ENCODE measurements at places on chromosomes 7 and 10. TPM values are rescaled to one million over a fixed set of nuclear protein-coding genes. Genes with fewer than 3 reads are reported as not detected.
A peak's percentile ranks its signal among the peaks of the same experiment; 100 is the strongest.

- DNase-seq: no peak
Measured at GRCh38 chr10:19638182-19638895, 177.9 kb upstream of the PLXDC2 start.

The EPHA1 gene
- total RNA-seq: 2.4 TPM

DNA sequence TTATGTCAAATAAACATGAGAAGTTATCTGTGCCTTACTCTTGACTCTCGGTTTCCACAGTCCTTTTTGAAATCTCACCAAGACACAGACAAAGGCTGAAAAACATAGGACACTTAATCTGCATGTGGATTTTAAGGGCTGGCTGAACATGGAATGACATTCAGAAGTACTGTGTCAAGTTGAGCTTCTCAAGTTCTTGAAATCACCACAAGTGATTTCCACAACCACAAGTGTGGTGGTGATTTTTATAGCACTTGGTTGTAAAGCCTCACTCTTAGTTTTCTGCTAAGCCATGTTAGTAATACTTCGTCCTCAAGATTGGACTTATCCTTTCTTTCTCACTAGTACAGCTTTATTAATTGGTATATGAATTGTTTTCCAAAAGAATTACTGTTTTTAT is 29.6 kb downstream of the FOXP2 start:
- no peak for DNase-seq

- no peak for DNase-seq
Measured at GRCh38 chr7:126501617-126502016, 751.1 kb downstream of the GRM8 start.

The THSD7A gene
- total RNA-seq: not detected

DNA sequence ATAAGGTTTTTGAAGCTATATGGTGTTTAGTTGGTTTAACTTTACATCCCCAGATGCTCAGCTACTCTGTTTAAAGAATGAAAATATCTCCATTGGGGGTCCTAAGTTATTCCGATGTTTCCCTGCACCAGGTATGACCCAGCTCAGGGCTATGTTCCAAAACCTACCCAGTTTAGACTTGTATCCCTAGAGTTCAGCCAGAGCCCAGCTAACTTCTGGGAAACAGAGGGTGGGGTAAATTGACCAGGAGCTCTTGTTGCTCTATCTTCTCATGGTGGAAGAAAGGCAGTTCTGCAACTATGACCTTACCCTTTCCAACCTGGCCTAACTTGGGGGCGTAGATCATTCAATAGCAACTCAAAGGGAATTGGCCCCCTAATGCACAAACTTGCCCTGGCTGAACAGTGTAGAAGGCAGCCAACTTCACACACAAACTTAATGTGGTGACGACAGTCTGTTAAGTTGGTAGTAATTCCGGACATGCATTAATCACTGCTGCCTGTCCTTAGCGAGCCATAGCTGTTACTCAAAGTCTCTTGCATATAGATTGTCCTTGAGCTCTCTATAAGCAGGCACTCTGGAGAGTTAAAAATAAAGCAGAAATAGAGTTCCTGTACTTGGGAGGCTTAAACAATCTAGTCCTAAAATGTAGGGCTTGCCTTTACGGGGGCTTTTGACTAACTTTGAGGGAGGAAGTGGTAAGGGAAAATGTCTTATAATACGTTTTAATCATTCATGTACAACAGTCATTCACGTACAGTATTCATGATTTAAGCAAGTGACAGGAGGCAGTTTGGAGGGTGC is 5.3 kb upstream of the ZNRF2 start:
- peak; percentile 20 for DNase-seq

GRCh38 chr10:126199221-126199998 is 188.9 kb downstream of the ADAM12 start:
- DNase-seq: no peak

DNA sequence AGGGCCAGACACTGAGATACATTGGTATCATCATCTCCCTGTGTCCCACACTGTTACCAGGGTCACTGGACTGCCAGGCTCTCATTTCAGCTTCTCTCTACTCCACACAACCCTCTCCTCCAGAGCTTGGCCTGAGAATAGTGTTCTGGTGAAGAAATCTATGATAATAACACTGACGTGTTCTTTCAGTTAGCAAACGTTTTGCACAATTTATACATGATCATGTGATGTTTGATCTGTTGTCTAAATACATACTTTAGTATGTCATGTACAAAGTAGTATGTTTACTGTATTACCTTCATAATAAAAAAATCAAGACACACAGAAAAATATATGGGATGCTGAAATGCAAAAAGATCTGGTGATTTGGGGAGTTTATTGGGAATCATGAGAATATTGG is 5.0 kb downstream of the SLC16A9 start:
- no peak for DNase-seq

- DNase-seq: no peak
Measured at GRCh38 chr10:22823109-22823508, 104.7 kb upstream of the ARMC3 start.

The COL17A1 gene
- total RNA-seq: not detected

DNA sequence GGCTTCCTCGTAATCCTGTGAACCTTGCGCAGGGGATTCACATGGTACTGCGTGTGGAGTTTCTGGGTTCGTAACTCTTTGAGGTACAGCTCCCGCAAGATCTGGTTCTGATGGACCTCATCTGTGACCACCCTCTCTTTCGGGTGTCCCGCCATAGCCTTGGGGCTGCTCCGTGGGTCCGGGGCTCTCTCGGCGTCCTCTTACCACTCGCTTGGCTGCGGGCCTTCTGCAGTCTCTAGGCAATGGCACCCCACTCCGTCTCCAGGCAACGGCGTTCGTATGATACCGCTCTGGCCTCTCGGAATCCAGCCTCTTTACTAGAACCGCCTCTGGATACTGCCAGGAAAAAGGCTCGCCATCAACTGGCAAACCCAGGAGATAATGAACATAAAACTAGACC is 54.7 kb upstream of the AMPH start:
- no peak for DNase-seq

DNA sequence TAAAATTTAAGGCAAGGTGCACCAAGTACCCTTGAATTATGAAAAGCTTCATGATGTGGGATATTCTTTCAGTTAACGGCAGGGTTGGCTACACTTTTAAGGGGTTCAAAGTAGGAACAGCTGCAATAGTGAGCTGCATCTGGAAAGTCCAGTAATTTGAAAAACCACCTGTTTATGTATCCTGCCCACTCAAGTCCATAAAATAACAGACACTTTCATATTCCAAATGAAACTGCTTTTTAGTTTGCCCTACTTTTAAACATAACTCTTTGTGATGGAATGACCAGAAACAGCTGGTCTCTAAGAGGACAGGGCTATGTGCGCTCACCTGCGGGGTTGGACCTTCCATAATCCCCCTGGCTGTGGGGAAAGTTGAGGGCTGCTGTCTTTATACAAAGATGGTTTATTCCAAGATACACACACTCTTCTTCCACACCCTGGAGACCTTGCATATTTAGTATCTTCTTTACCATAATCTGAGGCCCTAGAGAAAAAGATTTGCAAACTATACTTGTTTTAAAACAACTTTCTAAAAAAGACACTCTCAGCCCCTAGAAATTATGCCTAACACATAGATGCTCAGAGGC is 7.4 kb downstream of the CAV1 start:
- no peak for DNase-seq

DNA sequence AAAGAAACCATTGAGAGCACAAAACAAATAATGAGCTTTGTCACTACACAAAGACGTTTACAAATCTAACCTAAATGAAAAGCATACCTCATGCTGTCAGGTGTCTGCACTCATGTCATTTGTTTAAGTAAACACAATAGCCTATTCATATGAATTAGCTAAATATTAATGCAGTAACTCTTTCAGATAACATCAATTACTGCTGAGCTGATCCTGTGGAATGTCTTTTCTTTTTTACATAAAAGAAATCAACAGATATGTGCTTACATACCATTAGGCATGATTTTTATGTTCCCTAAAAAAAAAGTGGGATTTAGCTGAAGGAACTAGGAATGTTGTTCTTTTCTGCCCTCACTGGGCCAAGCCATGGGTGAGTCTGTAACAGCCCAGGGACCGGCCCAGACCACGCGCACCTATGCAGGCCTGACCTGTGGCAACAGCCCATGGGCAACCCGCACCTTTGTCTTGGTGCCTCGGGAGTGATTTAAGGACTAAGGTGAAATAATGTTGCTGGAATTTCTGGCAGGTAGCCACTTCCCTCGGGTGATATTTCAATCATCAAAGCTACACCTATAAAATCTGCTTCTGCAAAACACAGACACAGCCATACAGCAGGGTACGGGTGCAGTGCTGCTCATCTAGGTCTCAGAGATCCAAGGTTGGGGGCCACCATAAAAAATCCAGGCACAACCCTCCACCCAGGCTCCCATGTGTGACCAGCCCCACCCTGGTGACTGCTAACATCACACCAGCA is 44.6 kb downstream of the FGFR2 start:
- DNase-seq: no peak
